BE2C (cell line): ENCODE measurements at places on chromosomes 5 and 9.

DNA sequence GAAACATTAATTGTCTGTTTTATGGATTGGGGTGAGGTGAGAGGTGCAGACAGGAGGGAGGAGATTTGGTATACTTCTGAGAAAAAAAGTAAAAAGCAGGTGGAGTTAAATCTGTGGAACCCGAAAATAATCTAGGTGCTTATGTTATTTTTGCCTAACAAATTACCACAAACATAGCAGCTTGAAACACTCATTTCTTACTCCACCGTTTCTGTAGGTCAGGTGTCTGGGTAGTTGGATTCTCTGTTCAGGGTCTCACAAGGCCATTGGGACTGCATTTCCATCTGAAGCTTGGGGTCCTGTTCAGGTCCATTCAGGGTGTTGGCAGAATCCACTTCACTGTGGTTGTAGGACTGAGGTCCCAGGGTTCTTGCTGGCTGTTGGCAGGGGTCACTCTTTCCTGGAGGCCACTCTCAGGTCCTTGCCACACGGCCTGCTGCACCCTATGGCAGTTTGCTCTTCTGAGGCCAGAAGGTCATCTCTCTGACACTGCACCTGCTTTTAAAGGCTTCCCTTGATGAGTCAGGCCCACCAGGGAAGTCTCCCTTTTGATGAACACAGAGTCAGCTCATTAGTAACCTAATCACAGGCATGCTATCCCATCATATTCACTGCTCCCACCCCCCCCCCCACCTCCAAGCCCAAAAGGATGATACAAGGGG, 82.2 kb downstream of the TRIO start:
- no peak for DNase-seq

- DNase-seq: no peak
These were observed 316.7 kb downstream of the GABRG2 start for GRCh38 chr5:162384225-162384624.

GRCh38 chr5:67363963-67364362, 167.4 kb upstream of the CD180 start:
- DNase-seq: no peak

DNA sequence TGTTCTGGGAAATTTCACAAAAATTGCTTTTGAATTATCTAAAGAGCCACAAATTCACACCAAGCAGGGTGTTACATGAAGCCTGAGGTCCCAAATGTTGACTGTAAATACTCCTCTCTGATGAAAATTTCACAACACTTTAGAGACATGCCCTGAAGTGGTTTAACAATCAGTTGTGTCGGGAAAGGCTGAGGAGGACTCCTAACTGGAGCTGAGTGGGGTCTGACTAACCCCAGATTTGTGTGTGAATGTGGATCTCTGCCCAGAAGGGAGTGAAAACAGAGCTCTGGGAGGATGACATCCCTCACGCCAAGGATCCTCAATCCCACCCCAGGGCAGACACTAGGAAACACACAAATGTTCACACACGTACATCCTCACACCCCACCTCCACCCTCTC, 31.1 kb upstream of the GRXCR2 start:
- no peak for DNase-seq

DNA sequence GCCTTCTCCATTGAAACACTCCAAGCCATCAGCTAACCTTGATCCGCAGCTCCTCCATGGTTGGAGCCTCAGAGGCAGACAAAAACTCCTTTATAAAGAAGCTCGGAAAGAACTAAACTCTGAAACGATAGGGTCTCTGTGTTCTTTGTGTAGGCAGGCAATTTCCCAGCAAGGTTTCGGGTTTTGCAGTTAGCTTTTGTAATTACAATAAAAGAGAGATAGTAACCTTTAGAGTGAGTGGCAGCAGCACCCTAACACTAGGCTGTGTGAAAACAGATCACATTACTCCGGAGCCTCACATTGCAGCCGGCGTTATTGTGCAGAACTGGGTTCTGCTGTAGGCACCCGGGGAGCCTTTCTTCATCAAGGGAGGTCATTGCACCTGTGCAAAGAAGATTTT, 115.8 kb upstream of the MAP3K1 start:
- DNase-seq: no peak

GRCh38 chr5:73726071-73726470, 100.1 kb downstream of the ARHGEF28 start:
- DNase-seq: no peak

DNA sequence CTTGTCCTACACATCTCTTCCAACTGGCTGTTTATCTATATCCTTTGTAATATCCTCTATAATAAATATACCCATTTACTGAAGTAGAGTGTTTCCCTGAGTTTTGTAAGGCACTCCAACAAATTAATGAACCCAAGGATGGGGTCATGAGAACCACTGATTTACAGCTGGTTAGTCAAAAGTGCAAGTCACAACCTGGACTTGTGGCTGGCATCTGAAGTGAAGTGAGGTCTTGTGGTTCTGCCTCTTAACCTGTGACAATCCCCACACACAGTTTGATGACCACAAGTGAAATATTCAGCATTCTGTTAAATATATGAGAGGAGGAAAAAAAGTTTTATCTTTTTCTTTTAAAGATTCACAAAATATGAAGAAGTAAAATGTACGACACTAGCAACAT, 126.1 kb downstream of the NR2F1-AS1 start:
- DNase-seq: no peak

GRCh38 chr9:93033531-93033930, 25.0 kb upstream of the SUSD3 start:
- no peak for DNase-seq

- peak; percentile 61 for DNase-seq
These were observed 724 bp downstream of the PRRC2B start for GRCh38 chr9:131394464-131395156.

GRCh38 chr5:108280248-108280647, 101.7 kb downstream of the FBXL17 start:
- DNase-seq: no peak

DNA sequence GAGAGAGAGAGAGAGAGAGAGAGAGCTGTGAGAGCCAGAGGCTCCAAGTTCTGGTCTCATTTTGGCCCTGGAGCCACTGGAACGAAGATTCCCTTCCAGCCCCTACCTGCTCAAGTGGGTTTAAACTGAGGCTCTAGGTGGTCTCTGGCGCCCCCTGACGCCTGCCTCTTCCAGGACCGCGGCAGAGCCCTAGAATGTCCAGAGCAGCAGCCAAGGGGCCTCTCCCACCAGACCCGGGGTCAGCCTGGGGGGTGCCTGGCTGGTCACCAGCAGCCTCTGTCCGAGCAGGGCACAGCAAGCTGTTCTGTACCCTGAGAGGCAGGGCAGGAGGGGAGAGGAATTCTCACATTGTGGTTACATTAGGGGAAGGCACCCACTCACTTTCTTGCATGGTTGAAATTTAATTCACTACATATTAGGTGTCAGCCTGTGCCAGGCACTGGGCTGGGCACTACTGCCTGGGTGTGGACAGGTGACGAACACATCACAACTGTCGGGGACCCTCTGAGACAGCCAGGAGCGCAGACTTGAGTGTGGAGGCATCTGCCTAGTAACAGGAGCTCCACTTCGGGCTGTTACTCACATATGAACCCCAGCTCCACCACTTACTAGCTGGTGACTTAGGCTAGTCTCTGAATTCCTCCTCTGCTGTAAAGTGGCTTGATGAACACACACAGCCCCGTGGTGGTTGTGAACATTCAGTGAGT, 44.5 kb downstream of the AMBP start:
- DNase-seq: peak; percentile 75

DNA sequence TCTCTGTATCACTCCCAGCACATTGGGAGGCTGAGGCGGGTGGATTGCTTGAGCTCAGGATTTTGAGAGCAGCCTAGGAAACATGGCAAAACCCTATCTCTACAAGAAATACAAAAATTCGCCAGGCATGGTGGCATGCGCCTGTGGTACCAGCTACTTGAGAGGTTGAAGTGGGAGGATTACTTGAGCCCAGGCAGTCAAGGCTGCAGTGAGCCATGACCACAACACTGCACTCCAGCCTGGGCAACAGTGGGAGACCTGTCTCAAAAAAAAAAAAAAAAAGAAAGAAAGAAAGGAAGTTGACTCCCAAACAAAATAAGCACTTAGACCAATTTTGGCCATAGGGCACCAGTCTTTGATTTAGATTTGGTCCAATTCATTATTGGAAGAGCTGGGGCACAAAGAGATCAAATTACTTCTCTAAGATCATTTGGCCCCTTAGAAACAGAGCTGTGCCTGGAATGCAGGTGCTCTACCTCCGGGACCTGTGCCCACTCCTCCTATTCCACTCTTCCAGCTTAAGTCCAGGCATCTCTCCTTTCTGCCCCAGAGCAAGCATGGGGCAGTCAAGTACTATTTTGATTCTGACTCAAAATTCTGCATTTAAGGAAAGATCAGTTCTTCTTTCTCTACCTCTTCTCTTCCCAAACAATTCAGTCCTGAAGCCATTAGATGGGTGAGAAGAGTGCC, 59.0 kb downstream of the ALDH7A1 start:
- no peak for DNase-seq

- no peak for DNase-seq
These were observed 131.4 kb upstream of the BOD1 start for GRCh38 chr5:173747876-173748275.

DNA sequence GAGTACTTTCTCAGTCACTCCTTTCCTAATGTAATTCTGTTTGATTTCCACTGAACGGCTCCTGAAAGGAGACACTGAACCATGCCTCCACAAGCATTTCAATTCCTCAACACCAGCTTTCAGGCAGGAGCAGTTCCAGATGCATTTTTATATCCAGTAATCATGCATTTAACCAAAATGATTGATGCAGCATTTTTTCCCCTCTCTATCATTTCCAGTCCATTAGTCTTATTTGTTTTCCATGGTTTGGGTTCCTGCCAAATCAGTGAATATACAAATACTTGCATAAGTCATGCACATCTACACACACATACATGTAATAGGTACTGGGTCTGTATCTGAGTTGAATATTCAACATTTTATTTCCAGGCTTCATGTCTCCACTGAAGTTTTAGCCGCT, 122.7 kb downstream of the GRIA1 start:
- DNase-seq: no peak

GRCh38 chr5:177972613-177973012, 23.4 kb downstream of the PROP1 start:
- DNase-seq: no peak

GRCh38 chr9:70556771-70557170, 142.3 kb upstream of the KLF9 start:
- DNase-seq: no peak

DNA sequence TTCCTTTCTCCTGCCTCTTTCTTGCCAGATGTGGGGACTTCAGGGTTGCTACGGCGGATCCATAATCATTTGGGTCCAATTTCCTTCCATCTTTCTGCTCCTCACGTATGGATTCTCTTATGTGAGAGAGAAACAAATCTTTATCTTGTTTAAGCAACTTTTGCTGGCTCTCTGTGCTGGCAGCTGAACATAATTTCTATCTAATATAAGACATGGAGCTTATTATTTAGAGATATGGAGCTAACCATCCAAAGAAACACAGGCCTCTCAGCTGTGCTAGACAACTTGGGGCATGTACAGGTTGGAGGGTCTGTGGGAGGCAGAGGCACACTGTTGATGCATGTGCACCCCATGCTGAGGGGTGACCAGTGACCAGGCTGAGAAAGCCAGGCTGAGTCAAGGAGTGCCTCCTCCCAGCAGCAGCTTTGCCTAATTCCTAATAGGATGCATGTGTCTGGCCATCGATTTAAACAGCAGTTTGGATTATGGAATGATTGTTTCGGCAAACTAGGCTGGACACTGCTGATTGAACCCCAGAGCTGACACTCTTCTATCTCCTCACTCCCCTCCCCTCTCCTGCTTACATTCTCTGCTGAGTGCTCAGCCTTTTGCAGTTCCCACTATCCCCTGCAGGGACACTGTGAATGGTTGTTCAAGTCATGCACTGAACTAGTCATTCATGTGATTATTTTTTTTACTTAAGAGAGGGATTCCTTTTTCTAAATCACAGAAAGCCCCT, 195.8 kb downstream of the ERCC6L2 start:
- DNase-seq: peak; percentile 49

DNA sequence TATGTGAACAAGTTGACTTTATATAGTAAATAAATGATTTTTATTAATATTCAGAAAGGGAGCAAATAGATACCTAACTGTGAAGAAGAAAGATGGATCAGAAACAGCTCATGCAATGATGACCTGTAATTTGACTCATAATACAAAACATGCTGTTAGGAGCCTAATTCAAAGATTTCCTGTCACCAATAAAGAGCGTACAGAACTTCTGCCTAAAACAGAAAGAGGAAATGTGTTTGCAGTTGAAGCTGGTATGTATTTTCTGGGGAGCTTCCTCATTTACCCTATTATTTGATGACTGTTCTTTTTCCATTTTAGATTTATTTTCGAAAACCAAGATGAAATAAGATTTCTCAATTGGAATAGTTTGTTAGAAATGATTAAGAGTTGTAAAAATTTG, 11.4 kb downstream of the YTHDC2 start:
- DNase-seq: no peak
